Left cardiac atrium (tissue), 4 donors: ENCODE measurements at places on chromosomes 16 and 17.

DNA sequence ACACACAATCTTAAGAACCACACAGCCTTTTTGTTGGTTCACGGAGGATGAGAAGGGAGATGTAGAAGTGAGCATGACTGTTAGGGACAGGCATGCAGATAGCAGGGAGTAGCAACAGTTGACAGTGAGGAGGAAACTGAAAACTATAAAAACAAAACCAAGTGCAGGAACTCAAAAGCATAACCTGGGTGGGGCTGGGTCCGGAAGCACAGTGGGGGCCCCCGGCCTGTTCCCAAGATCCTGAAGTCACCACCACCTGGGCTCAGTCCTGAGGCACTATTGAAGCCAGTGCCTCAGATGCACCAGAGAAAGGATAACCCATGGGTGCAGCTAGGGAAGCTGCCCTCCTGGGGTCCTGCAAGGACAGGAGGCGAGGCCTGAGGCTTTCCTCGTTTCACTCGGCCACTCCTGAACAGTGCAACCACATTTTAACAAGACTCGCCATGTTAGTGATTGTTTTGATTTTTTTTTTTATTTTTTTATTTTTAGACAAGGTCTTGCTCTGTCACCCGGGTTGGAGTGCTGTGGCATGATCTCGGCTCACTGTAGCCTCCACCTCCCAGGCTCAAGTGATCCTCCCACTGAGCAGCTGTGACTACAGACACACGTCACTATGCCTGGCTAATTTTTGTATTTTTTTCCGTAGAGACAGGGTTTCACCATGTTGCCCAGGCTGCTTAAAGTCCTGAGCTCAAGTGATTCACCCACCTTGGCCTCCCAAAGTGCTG, 27.7 kb upstream of the CBX4 start:
- DNase-seq: peak; percentile 10

GRCh38 chr17:44655983-44656710, at the start of gene MEIOC:
Gene MEIOC, plus strand, starts transcription at chr17:44656468. Its CDS starts 146 bp downstream, at chr17:44656614.
- no peak for DNase-seq

DNA sequence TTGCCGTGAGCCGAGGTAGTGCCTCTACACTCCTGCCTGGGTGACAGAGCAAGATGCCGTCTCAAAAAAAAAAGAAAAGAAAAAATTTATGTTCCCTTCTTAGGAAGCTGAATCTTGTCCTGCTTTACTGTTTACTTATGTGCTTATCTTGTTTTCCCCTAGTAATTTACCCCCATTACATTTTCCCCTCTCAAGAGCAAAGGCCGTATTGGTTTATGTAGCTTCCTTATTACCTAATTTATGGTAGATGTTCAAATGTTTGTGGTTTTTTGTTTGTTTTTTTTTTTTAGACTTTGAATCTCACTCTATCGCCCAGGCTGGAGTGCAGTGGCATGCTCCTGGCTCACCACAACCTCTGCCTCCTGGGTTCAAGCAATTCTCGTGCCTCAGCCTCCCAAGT, 10.3 kb upstream of the SLC52A1 start:
- DNase-seq: no peak

- no peak for DNase-seq
Observed at GRCh38 chr17:7831233-7831632, 2.8 kb upstream of the KDM6B start.

DNA sequence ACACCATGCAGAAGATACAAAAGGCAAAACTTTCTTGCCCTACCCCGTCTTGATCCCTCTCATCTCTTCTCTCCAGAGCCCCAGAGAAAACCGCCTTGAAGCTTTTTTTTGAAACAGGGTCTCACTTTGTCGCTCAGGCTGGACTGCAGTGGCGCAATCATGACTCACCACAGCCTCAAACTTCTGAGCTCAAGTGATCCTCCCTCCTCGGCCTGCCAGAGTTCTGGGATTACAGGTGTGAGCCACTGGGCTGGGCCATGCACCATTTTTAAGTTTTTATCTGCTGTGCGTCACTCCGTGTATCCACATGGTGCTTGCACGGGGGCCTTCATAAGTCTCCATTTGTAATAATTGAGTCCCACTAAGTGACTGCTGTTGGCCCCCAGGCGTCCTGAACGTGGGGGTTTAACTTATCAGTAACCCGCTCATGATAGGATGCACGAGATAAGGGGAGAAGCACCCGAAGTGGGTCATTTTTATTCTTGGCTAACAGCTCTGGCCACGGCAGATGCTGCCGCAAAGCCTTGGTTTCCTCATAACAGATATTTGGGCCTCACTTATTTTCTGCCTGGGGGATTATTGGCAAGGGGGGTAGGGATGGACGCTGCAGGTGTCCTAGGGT, 8.6 kb downstream of the DNAH17 start:
- no peak for DNase-seq

GRCh38 chr16:84724606-84725309, 25.0 kb downstream of the USP10 start:
- DNase-seq: no peak

DNA sequence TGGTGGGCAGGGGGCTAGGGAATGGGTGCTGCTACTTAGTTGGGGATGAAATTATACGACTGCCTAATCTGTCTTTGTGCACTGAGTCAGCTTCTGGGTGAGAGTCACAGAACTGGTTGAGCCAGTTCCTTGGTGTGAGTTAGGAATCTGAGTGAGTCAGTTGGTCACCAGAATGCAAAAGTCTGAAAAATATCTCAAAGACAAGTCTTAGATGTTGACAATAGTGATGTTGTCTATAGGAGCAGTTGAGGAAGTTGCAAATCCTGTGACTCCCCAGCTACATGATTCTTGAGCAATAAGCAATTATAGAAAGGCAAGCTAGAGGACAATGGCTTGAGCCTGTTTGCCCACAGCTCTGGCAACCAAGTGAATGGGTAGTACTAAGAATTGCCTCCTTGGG, 399.2 kb downstream of the CNTNAP4 start:
- no peak for DNase-seq

DNA sequence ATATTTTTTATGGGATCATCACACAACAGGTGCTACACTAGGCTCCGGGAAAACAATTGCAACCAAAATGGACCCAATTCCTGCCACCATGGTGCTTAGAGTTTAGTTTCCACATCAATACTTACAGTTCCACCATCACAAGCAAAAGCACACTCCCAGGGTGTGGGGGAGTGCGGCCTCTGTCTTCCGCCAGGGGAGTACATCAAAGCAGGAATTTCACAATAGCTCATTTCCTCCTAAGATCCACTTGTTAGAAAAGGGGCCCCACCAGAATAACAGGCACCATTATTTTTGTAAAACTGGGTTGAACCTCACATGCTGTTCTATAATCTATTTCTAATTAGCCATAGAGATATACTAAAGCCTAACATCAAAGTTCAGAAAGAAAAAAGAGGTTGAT, 44.3 kb upstream of the PSMD7 start:
- no peak for DNase-seq

DNA sequence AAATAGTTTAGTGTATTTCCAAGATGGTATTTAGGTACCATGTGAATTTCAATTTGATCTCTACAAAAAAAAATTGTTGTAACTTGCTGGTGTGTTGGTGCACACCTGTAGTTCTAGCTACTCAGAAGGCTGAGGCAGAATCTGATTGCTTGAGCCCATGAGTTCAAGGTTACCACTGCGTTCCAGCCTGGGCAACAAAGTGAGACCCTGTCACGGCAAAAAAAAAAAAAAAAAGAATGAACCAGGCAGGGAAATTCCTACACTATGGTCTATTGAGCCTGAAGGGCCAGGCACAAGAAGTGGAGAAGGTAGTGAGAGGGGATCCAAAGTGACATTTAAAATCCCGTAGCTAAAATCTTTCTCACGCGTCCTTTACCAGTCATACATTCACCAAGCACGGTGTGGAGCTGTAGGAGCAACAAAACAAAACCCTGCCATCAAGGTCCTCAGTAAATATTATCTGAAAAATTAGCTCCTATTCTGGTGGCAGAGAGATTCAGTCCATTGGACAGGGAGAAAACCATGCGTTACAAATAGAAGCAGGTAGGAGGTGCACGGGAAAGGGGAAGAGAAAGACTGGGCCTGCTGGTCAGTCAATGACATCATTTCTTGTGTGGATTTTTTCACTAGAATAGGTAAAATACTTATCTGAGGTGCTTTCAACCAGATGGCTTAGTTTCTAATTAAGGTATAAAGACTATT, 27.3 kb downstream of the TXNDC11 start:
- DNase-seq: no peak
